ENCODE measurements at places on chromosomes 13 and 19. TPM values are rescaled to one million over a fixed set of nuclear protein-coding genes. Genes with fewer than 3 reads are reported as not detected.

DNA sequence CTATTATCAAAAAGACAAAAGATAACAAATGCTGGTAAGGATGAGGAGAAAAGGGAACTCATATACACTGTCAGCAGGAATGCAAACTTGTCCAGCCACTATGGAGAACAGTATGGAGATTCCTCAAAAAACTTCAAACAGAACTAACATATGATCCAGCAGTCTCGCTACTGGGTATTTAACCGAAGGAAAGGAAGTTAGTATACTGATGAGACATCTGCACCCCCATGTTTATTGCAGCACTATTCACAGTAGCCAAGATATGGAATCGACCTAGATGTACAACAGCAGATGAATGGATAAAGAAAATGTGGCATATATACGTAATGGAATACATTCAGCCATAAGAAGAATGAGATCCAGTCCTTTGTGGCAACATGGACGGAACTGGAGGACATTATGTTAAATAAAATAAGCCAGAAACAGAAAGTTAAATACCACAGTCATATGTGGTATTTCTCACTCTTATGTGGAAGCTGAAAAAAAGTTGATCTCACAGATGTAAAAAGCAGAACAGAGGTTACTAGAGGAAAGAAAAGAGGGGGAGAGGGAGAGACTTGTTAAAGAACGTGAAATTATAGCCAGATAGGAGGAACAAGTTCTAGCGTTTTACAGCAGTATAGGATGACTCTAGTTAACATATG is 83.2 kb downstream of the RUBCNL start:
- H3K27me3 ChIP-seq = no peaks in the 10 kb centered on the region
- DNase-seq = no peak
- H3K27ac ChIP-seq = peak overlapping the region; percentile 41
- peak overlapping the region; percentile 22 for H3K4me3 ChIP-seq

DNA sequence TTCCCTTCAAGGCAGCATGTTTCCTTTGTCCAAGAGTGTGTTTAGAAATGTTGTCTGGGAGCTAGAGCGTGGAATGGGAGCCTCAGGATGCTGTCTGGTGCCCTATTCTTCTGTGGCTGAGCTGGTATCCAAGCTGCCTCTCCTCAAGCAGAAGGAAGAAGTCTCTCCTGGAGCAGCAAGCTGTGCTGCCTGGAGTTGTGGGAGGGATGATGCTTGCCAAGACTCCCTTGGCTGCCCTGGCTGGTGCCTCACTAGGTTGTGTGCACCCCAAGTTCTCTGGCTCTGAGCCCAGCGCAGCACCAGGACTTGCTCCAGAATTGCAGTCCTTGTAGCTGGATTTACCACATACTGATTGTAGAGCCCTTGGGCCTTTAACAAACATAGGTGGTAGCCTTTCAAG is 4.7 kb upstream of the CYP4F3 start:
- H3K36me3 ChIP-seq = no peaks in the 10 kb centered on the region
- no peak overlapping the region for H3K4me3 ChIP-seq
- no peak for DNase-seq
- H3K4me1 ChIP-seq = no peaks in the 10 kb centered on the region

Gene FXYD1
- total RNA-seq = 0.71 TPM

GRCh38 chr19:2051773-2052704 is 995 bp upstream of the MKNK2 start:
- no peak for DNase-seq
- peaks cover 18% of the 10 kb centered on the region for H3K36me3 ChIP-seq
- H3K27ac ChIP-seq = peak overlapping the region; percentile 86
- H3K4me3 ChIP-seq = peak overlapping the region; percentile 72
- H3K4me1 ChIP-seq = peaks cover 31% of the 10 kb centered on the region
- H3K27me3 ChIP-seq = no peaks in the 10 kb centered on the region

- H3K27me3 ChIP-seq = no peaks in the 10 kb centered on the region
- H3K4me3 ChIP-seq = no peak overlapping the region
- no peaks in the 10 kb centered on the region for H3K36me3 ChIP-seq
- H3K4me1 ChIP-seq = no peaks in the 10 kb centered on the region
Measured at GRCh38 chr13:97723655-97724054, 229.8 kb upstream of the IPO5 start.

Gene CYP2A7
- total RNA-seq = not detected

Gene EXOC3L2
- not detected for total RNA-seq

- H3K27ac ChIP-seq = no peak overlapping the region
- peaks cover 17% of the 10 kb centered on the region for H3K27me3 ChIP-seq
- no peak overlapping the region for H3K4me3 ChIP-seq
- DNase-seq = no peak
Measured at GRCh38 chr13:28049880-28050875, 50.2 kb downstream of the FLT3 start.

Gene LGI4
- total RNA-seq = not detected

- no peak overlapping the region for H3K4me3 ChIP-seq
- H3K27ac ChIP-seq = no peak overlapping the region
- DNase-seq = no peak
- H3K36me3 ChIP-seq = no peaks in the 10 kb centered on the region
Measured at GRCh38 chr13:53010374-53011105, 18.1 kb upstream of the OLFM4 start.

Gene FFAR1
- total RNA-seq = 0.09 TPM

DNA sequence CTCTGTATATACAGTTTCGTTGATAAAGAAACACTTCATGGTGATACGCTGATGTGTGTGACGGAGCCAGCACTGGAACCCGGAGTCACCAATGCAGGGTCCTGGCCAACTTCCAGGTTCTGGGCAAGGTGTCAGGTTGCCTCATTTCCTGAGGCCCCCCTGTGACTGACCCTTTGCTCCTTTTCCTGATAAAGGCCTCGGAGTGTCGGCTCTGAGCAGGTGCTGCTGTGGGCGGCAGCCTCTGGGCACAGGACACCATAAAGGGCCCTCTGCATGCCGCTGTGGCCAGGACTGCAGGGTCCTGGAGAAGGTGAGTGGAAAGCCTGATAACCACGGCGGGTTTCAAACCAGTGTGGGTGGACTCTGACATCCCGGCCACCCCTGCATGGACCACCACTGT is 17.3 kb upstream of the MYDGF start:
- H3K27ac ChIP-seq = no peak overlapping the region
- no peaks in the 10 kb centered on the region for H3K27me3 ChIP-seq
- H3K4me1 ChIP-seq = no peaks in the 10 kb centered on the region

DNA sequence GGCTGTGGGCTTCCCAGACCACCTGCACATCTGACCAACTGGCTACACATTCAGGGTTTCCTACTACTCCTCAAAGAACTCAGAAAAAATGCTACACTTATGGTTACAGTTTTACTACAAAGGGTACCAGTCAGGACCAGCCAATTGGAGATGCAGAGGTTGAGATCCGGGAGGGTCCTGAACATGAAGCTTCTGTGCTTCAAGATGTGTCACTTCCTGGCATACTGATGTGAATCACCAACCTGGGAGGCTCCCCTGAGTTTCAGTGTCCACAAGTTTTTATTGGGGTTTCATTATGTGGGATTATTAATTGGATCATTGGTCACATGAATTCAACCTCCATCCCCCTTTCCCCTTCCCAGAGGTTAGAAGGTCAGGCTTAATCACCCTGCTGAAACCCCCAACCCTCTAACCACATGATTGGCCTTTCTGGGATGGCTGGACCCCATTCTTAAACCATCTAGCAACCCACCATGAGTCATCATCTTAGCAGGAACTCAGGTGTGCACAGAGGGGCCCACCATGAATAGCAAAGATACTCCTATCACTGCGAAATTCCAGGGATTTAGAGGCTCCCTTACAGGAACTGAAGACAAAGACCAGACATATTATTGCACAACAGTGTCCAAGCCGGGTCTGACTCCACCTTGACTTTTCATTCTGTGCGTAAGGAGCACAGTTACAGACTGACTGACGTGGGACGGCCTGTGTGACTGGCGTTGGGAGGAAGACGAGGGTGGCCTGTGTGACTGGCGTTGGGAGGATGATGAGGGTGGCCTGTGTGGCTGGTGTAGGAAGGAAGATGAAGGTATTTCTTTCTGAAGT is 90.7 kb downstream of the ATP8A2 start:
- H3K36me3 ChIP-seq = no peaks in the 10 kb centered on the region
- no peak for DNase-seq
- H3K4me3 ChIP-seq = no peak overlapping the region

GRCh38 chr13:51412431-51412830 is 40.4 kb downstream of the INTS6 start:
- no peak overlapping the region for H3K4me3 ChIP-seq
- H3K4me1 ChIP-seq = peaks cover 30% of the 10 kb centered on the region
- no peak for DNase-seq
- no peaks in the 10 kb centered on the region for H3K27me3 ChIP-seq
- H3K27ac ChIP-seq = no peak overlapping the region

Gene LYPD5
- total RNA-seq = 0.14 TPM

Gene PTPRS
- 0.32 TPM for total RNA-seq

DNA sequence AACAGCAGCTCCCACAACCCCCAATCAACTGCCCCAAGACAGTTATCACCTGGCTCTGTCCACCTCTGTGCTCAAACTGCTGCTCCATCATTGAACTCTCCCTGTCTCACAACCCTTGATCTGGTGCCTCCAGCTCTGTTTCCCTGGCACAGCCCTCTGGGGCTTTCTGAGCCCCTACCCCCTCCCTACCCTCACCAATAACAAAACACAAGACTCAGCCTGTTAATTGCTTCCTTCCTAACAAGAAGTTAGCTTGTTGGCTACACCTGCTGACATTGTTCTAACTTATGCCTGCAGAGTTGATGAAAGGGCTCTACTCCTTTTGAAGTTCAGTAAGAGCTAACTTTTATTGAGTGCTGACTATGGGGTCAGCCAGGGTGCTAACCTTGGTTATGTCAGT is 99.4 kb upstream of the FNDC3A start:
- no peak overlapping the region for H3K27ac ChIP-seq
- no peaks in the 10 kb centered on the region for H3K36me3 ChIP-seq
- DNase-seq = no peak
- H3K4me3 ChIP-seq = no peak overlapping the region

Gene ZNF302
- 14.1 TPM for total RNA-seq
